Stimulated activated CD8-positive, alpha-beta memory T cell treated with anti-CD3 and anti-CD28 coated beads, Interleukin-7, amount 100 ng/mL, for 24 hours (primary cell): ENCODE measurements at places on chromosomes 4 and X.

DNA sequence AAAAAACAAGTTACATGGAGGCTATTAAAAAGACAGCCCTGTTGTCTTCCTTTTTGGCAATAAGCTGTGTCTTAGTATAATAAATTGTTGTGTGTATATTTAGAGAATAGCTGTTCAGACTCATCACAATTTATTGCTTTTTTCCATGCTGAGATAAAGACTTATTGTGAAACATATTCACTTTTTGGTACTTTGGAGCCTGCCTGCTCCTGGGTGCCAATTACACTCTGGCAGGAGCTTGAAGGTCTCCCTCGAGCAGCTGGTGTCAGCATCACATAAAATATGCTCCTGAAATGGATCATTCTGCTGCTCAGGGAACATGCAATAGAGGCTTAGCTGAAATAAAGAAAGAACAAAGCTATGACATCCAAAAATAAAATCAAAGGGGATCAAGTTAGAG lies 211.6 kb upstream of the DKK2 start:
- DNase-seq, result no peak

GRCh38 chrX:147848543-147849443 lies 62.9 kb upstream of the FMR1 start:
- DNase-seq, result no peak

DNA sequence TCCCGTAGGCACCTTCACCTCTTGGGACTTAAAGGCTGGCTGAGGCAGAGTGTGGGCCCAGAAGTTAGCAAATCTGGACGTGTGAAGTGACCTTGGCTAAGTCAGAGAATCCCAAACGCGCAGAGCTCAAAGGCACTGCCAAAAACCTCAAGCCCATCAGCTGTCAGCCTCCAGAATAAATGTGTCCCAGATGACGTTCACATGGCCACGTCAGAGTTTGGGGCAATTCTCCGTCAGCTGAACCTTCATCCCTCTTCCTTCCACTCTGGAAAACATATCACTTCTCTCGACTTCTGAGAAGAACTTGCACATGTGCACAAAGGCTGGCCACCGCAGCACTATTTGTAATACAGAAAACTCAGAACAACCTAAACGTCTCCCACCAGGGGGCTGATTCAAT lies 35.7 kb upstream of the APLN start:
- no peak for DNase-seq

DNA sequence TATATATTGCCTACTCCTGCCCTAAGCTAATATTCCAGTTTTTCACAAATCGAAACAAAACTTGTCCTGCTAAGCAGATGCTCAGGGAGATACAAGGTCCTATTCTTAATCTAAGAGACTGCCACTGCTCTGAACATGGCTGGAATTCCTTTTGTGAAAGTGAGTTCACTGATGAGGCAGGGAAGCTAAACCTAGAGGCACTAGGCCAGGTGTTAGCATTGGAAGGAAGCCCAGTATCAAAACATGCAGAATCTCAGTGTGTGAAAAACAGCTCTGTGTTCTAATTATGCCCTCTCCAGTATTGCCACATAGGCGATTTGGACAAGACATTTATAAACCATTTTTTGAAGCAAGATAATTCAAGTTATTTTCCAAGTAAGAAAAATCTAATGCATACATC lies 47.6 kb downstream of the ABCG2 start:
- DNase-seq, result no peak

DNA sequence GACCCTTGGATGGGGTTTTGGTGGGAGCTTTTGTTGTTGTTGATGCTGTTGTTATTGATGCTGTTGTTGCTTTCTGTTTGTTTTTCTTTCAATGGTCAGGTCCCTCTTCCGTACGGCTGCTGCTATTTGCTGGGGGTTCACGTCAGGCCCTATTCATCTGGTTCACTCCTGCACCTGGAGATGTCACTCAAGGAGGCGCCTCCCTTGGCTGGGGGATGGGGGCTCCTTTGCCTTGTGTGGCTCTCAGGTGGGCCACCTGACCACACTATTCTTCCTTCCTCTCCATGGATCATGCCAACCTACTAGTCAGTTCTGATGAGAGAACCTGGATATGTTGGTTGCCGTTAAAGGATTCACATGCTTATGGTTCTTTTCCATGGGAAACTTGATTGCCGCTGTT lies 39.1 kb upstream of the PRPS1 start:
- DNase-seq, result no peak

- DNase-seq, result no peak
These were observed 64.6 kb upstream of the ENPP6 start for GRCh38 chr4:184282251-184282713.

DNA sequence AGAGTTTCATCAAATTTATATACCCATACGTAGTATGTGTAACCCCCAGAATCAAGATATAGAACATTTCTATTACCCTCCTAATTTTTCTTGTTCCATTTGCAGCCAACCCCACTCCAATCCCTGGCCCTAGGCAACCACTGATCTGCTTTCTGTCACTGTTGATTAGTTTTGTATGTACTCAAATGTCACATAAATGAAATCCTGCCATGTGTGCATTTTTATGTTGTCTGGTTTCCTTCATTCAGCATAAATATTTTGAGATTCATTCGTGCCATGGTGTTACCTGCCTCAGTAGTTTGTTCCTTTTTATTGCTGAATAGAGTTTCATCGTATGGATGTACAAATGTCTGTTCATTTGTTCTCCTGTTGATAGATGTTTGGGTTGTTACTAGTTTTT lies 126.3 kb downstream of the MID1IP1 start:
- DNase-seq, result no peak

DNA sequence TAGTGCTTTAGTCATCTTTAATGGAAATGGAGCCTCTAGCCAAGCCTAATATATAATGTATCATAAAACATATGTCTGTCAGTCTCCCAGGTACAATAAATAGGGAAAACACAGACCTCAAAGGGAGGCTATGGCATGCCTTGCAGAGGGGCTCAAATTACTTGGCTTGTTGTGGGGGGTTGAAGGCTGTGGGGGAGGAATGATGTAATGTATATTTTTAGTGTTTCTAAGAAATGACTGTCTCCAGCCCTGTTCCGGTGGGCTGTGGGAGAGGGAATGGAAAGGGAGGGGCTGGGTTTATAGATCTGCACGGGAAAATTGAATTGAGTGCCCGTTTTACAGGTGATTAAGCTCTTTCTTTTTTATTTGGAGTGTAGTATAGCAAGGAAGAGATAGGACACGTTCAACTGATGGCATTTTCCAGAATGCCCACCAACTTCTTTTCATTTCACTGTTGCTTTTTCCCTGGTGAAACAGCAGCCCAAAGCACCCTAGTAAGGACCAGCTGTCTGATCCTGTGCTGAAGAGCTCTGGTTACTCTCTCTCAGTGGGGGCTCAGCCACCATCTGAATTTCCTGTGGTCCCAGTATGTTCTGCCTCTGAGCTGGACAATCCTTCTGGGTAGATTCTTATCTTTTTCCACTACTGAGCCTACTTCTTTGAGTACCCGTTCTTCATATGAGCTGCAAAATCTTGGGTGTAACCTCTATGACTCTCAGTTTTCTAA lies 220.7 kb upstream of the CASK start:
- DNase-seq, result no peak

- DNase-seq, result no peak
These were observed 2319.5 kb downstream of the ARAP2 start for GRCh38 chr4:33924811-33925210.

DNA sequence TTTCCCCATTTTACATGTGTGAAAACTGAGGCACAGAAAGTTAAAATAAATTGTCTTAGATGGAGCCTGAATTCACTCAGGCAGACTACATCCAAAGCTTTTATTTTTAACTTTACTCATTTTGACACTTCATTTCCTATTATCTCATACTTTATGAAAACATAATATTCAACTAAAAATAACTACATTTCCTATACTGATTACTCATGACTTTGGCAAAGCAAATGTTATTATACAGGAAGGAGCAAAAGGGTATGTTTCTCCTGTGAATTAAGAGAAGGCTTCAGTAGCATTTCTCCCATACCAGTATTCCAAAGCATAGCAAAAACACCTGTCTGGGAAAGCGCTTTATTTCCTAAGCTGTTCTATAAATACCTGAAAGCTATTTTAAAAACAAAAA lies 178.6 kb downstream of the ADAMTS3 start:
- no peak for DNase-seq

DNA sequence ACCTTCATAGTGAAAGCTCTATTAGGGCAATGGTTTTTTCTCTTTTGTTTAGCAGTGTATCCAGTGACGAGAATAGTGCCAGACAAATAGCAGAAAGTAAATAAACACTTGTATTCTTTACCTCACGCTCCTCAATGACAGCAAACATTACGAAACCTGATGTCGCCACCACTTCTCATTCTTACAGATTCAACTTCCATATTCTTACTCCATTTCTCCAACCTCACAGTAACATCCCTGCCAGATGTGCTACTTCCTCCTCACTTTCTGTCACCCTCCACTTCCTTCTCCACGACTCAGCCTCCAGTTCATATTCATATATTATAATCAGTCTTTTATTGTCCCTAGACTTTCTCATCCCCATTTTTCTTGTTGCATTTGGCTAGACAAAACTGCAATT lies 1956.2 kb upstream of the AGA start:
- DNase-seq, result no peak

GRCh38 chrX:78595901-78596502 lies 63.1 kb downstream of the RTL3 start:
- no peak for DNase-seq

DNA sequence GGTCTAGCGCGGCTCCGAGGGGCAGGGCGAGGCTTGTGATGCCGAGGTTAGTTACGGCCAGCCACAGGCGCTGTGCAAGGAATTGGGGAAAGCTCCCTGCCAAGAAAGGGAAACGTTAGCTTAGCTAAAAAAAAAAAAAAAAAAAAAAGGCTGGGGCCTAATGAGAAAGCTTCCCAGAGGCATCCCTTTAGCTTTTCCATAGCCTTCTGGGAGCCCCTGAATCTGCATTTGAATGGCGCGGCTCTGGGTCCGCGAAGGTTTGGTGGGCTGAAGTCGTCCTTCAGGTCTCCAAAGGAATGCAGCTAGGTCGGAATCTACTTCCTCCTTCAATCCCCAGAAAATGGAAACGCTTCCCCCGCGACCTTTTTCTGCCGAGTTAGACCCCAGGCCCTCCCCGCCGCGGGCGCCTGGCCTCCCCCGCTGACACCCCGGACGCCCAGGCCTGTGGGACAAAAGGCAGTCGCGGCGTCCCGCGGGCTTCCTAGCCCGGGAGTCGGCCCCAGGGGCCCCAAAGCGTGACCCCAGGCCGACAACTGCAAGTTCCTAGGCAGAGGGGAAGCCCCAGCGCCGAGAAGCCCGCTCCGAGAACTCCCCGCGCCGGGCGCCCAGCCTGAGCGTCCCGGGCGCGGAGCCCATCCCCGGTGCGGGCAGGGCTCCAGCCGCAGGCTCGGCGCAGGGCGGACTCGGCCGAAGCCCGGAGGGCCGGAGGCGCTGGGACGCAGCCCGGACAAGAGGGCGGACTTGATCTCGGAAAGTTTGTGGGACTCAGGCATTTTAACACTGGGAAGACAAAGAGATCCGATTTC lies 605 bp upstream of the FAT1 start:
- DNase-seq, result no peak

- no peak for DNase-seq
These were observed 101.8 kb downstream of the ANXA5 start for GRCh38 chr4:121594796-121595526.
